ENCODE measurements at places on chromosomes 2 and 18. TPM values are rescaled to one million over a fixed set of nuclear protein-coding genes. Genes with fewer than 3 reads are reported as not detected.
A peak's percentile ranks its signal among the peaks of the same experiment; 100 is the strongest.

DNA sequence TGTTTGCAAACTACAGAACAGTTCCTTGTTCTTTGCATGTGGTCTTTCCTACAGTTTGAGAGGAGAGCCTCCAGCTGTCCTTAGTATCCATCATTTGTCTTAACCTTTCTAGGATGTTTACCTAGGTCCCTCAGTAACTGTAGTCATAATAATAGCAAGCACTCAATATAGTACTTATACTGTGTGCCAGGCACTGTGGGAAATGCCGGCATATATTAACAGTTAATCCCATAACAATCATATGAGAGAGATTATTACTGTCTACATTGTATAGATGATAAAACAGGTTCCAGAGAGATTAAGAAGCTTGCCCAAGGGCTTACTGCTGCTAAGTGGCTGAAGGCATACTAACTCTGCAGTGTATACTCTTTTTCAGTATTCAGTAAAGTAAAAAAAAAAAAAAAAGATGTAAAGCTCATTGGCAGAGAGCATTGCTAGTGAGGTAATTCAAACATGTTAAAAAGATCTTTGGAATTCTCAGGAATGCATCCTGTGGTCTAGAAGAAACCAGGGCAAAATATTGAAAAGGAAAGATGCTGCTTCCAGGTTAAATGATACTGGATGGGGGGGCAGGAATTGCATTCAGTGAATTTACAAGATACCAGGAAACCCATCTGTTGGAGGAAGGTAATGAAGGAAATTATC, 72.3 kb downstream of the SPTBN1 start:
- DNase-seq: no peak
- peaks cover 4% of the 10 kb centered on the region for H3K4me1 ChIP-seq
- no peaks in the 10 kb centered on the region for H3K27me3 ChIP-seq

GRCh38 chr2:201452922-201453643, 1.5 kb downstream of the STRADB start:
- peak overlapping the region; percentile 95 for H3K4me3 ChIP-seq
- no peaks in the 10 kb centered on the region for H3K27me3 ChIP-seq
- no peaks in the 10 kb centered on the region for H3K36me3 ChIP-seq
- H3K4me1 ChIP-seq: peaks cover 3% of the 10 kb centered on the region

DNA sequence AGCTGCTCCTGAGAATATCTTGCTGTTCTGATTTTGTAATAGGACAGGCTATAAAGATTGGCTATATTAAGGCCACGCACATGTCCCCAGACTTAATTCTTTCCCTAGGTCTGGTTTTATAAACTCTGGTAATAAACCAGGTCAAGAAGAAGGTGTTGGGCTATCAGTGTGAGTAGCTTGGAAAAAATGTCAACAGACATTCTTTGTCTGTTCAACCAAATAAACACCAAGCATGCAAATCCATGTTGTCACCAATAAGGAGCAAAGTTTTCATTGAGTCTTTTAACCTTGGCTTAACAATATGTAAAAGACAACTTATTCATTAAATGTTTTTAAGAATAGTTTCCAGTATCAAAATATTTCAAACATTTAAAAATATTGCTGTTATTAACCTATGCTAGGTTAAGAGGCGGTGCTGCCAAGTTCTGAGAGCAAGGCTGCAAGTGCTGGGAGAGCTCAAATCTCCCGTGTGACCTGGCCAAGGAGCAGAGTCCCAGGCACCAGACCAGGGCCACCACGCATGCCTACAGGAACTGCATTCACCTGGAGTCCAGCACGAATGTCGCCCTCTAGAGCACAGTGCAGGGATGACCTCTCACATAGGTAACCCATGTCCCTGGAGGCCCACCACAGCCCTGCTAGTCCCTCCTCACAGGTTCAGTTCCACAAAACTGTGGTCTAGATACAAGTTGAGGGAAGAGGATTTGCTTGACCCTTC, 120.5 kb upstream of the POU3F3 start:
- H3K36me3 ChIP-seq: no peaks in the 10 kb centered on the region
- H3K4me3 ChIP-seq: no peak overlapping the region
- peak; percentile 93 for DNase-seq
- H3K27me3 ChIP-seq: no peaks in the 10 kb centered on the region
- H3K4me1 ChIP-seq: no peaks in the 10 kb centered on the region
- H3K27ac ChIP-seq: no peak overlapping the region

DNA sequence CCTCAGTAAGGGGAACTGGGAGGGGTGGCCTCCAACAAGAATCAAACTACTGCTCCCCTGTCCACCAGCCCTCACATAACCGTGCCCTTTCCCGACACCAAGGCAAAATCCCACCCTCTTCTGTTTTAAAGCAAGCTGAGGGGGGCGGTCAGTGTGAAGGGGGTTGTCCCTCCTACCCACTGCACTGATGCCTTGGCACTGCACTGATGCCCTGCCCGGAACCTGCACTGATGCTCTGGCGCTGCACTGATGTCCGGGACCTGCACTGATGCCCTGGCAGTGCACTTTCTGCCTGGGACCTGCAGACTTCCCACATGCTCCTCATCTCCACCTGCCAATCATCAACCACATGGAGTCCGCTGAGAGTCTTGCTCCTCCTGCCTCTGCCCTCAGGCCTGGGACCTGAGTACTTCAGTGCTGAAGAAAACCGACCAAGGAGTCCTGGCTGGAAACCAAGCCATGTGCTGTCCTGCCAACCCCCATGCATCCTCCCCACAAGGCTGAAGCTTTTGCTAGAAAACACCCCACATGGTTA, 179.5 kb downstream of the SMAD2 start:
- no peaks in the 10 kb centered on the region for H3K4me1 ChIP-seq
- peaks cover 19% of the 10 kb centered on the region for H3K27me3 ChIP-seq
- DNase-seq: peak; percentile 39
- H3K4me3 ChIP-seq: no peak overlapping the region

GRCh38 chr2:12721566-12722446, 5.1 kb downstream of the TRIB2 start:
- peaks cover 5% of the 10 kb centered on the region for H3K4me1 ChIP-seq
- no peak overlapping the region for H3K27ac ChIP-seq
- no peak for DNase-seq
- H3K36me3 ChIP-seq: peaks cover 4% of the 10 kb centered on the region

DNA sequence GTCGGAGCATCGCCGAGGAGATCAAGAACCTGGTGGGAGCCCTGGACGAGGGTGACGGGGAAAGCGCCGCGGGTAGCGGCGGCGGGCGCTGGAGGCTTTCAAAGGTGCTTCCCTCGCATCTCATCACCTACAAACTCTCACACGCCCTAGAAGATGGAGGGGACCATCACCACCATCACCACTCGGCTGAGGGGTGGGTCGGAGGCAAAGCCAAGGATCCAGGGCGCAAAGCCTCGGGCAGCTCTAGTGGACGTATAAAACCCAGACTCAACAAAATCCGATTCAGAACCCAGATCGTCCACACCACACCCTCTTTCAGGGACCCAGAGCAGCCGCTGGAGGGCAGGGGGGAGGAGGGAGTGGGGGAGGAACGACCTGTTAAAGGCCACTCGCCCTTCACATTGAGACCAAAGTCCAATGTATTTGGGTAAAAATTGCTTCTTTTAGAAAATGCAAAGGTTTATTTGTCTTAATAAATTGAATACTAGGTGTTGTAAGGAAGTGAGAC, 1.5 kb downstream of the SOWAHC start:
- peak overlapping the region; percentile 80 for H3K4me3 ChIP-seq
- H3K4me1 ChIP-seq: peaks cover 4% of the 10 kb centered on the region
- H3K36me3 ChIP-seq: no peaks in the 10 kb centered on the region
- no peaks in the 10 kb centered on the region for H3K27me3 ChIP-seq

GRCh38 chr2:220241423-220241822, 614.0 kb downstream of the SLC4A3 start:
- H3K36me3 ChIP-seq: no peaks in the 10 kb centered on the region
- H3K4me1 ChIP-seq: no peaks in the 10 kb centered on the region
- no peaks in the 10 kb centered on the region for H3K27me3 ChIP-seq
- no peak for DNase-seq
- no peak overlapping the region for H3K27ac ChIP-seq

DNA sequence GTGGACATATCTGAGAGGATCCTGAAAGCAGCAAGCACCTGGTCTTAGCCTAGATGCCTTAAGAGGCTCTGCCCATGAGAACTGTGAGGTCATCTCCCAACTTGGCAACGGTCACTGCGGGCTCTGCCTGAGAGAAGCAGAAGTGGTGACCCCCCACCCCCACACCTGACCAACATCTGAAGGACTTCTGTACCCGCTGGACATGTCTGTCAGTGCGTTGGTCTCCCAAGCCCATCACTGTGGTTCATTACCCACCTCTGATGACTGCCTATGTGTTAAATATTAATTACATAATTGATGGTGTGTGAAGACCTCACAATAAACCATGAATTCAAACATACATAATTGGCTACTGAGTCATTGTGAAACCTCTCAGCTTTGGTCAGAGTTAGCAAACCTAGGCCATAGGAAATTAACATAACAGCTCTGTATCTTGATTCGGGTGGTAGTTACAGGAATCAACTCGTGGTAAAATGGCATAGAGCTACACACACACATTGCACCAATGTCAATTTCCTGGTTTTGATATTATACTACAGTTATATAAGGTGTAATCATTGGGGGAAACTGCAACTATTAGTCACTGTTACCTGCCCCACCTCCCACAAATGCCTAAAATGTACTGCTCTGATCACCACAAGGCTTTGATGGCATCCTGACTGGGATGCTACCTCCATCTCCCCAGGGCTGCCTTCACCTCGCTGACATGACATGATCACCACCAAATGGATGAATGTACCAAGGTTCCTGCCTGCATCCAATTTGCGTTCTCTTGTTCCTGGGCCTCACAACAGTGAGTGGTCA, 4.3 kb upstream of the GALNT1 start:
- DNase-seq: no peak
- H3K27ac ChIP-seq: no peak overlapping the region
- H3K4me1 ChIP-seq: no peaks in the 10 kb centered on the region
- no peaks in the 10 kb centered on the region for H3K36me3 ChIP-seq

GRCh38 chr2:233689031-233689430, 3.7 kb upstream of the UGT1A6 start:
- no peak for DNase-seq
- H3K36me3 ChIP-seq: no peaks in the 10 kb centered on the region
- H3K4me3 ChIP-seq: no peak overlapping the region
- H3K4me1 ChIP-seq: no peaks in the 10 kb centered on the region
- H3K27me3 ChIP-seq: no peaks in the 10 kb centered on the region

DNA sequence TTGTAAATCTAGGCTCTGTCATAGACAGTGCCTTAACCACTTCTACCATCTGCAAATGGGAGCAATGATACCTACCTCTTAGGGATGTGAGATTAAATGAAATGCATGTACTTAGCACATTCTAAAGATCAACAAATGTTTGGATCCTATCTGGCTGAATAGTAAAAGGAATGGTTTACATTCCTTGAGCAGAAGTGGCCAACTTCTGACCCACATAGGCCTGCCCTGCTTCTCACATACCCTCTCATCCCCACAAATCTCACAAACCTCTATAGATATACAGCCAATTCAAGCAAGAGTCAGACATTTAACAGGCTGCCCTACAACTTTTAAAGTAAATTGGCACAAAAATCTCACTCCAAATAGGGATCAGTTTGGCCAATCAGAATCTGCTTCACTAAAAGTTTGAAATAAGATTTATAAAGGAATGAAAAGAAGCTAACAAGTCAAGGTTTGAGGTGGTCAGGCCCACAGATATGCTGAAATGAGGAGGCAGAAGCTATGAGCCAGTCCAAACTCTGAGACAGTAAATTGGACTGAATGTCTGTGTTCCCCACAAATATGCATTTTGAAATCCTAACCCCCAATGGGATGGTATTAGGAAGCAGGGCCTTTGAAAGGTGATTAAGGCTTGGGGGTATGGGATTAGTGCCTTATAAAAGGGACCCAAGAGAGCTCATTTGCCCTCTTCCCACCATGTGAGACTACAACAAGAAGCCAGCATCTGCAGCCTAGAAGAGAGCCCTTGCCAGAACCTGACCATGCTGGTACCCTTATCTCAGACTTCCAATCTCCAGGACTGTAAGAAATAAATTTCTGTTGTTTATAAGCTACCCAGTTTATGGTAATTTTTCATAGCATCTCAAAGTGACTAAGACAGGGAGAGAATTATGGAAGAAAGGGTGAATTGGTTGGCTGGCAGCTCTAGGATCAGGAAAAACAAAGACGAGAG, 227.8 kb upstream of the RBMS1 start:
- H3K27me3 ChIP-seq: no peaks in the 10 kb centered on the region
- no peak overlapping the region for H3K4me3 ChIP-seq
- DNase-seq: no peak
- H3K36me3 ChIP-seq: no peaks in the 10 kb centered on the region
- H3K4me1 ChIP-seq: peaks cover 8% of the 10 kb centered on the region

DNA sequence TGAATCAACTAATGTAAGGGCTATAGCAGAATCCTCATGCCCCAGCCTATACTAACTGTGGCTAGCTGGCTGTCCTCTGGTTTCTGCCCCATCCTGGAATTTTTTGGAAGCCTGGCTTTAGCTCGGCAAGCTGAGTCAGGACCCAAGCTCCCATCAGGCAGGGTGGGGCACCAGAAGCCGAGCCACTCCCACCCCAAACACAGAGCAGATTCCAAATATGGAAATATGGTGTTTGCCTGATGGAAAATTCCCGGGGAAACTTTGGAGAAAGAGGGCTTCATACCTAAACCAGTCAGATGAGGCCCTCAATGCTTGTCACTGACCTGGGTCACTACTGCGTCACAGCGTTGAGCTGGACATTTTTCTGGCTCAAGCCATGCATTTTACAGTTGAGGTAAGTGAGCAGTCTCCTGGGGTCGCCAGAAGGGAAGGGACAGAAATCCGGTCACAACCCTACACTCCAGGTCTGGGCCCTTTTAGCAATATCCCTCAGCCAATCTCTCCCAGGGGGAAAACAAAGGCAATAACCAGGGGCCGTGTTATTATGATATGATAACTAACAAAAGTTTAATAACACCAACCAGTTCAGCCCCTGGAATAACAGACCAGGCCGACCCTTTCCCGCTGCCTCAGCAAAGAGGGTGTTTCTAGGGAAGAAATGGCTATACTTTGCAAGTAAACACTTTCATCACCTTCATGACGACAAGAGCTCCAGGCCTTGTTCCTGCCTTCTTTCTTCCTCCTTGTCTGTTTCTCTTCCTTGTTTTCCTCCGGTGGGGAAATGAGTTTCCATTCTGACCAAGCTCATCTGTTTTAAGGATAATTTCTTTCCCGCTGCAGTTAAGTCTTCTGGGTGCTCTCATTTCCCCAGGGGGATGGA, 37.7 kb downstream of the PSD4 start:
- no peak overlapping the region for H3K27ac ChIP-seq
- H3K4me3 ChIP-seq: no peak overlapping the region
- no peaks in the 10 kb centered on the region for H3K4me1 ChIP-seq
- H3K27me3 ChIP-seq: peaks cover 7% of the 10 kb centered on the region
- no peaks in the 10 kb centered on the region for H3K36me3 ChIP-seq

DNA sequence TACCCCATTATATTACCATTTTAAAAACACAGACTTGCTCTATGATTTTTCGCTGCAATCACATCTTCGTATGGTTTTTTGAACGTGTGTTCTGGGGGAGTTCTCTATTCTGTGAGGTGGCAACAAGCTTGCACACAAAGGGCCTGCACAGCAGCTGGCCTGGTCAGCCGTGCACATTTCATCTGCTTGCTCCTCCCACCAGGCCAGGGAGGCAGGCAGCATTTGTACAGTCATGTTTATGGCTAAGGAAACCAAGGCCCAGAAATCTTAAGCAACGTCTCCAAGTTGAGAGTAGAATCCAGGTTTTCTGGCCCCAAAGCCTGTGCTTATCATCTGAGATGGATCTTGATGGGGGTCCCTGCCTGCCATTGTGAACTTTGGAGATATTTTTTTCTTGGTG, 106.4 kb upstream of the SMIM21 start:
- H3K4me3 ChIP-seq: no peak overlapping the region
- H3K4me1 ChIP-seq: no peaks in the 10 kb centered on the region
- no peak for DNase-seq

Gene NT5DC4
- total RNA-seq: not detected

Gene STK11IP
- 23.2 TPM for total RNA-seq

Gene MROH2A
- total RNA-seq: not detected

Gene GPR45
- not detected for total RNA-seq

Gene CD8A
- not detected for total RNA-seq

Gene ITPRIPL1
- total RNA-seq: 1.5 TPM

All from endodermal cell (in vitro differentiated cells).